ENCODE measurements at places on chromosomes 16 and 17. TPM values are rescaled to one million over a fixed set of nuclear protein-coding genes. Genes with fewer than 3 reads are reported as not detected.

TPSG1 gene
- 2.9 TPM for total RNA-seq

SRL gene
- total RNA-seq: 2.2 TPM

CNGB1 gene
- 0.29 TPM for total RNA-seq

TMED6 gene
- not detected for total RNA-seq

PRSS8 gene
- total RNA-seq: 0.34 TPM

CARD14 gene
- 0.33 TPM for total RNA-seq

PDIA2 gene
- total RNA-seq: 0.23 TPM

CALB2 gene
- total RNA-seq: 0.71 TPM
